Activated T-cell treated with anti-CD3 and anti-CD28 coated beads for 24 hours (primary cell): ENCODE measurements at places on chromosomes 11 and 22.

- DNase-seq = no peak
These were observed 48.1 kb downstream of the SMIM38 start for GRCh38 chr11:69203901-69204245.

GRCh38 chr11:35483131-35483820, 42.1 kb downstream of the PAMR1 start:
- DNase-seq = no peak

GRCh38 chr11:128180441-128181087, 406.8 kb downstream of the ETS1 start:
- no peak for DNase-seq

- no peak for DNase-seq
These were observed 38.4 kb upstream of the HORMAD2 start for GRCh38 chr22:30041881-30042280.

DNA sequence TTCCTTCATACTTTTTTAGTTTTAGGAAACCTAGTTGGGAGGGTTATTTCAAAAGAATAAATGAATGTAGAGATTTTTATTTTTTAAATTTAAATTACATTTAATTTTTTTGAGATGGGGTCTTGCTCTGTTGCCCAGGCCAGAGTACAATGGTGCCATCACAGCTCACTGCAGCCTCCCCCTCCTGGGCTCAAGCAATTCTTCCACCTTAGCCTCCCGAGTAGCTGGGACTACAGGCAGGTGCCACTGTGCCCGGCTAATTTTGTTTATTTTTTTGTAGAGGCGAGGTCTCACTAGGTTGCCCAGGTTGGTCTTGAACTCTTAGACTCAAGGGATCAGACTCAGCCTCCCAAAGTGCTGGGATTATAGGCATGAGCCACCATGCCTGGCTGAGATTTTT, 32.6 kb downstream of the ZNRF3 start:
- DNase-seq = no peak

DNA sequence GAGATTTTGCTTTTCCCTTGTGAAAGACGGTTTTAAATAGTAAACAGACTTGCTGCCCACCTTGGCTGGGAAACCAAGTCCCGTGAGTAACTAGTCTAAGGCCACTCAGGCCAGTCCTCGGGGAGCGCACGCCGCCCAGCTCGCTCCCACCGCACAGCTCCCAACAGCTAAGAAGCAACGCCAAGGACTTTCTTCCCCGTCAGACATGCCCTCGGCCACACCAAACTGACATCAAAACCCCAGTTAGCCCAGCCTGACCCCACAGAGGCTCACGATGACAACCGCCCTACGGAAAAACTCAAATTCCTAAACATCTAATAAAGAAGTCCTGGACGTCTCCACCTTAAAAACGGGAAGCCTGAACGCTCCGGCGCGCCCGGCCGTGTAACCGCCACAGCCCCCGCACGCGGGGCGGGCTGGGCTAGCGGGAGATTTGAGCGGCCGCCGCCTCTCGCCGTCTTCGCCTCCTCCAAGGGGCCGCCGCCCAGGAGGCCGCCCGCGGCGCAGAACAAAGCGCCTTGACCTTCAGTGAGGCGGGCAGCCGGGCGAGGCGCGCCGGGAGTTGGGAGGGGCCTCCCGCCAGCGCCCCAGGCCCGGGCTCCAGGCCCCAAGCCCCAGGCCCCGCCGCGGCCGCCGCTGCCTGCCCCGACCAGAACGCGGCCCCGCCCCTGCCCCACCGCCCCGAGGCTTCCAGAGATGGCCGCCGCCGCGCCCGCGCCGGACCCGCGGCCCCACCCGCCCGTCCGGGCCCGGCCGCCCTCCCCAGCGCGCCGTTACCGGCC, 486 bp downstream of the NAP1L4 start:
- DNase-seq = no peak

DNA sequence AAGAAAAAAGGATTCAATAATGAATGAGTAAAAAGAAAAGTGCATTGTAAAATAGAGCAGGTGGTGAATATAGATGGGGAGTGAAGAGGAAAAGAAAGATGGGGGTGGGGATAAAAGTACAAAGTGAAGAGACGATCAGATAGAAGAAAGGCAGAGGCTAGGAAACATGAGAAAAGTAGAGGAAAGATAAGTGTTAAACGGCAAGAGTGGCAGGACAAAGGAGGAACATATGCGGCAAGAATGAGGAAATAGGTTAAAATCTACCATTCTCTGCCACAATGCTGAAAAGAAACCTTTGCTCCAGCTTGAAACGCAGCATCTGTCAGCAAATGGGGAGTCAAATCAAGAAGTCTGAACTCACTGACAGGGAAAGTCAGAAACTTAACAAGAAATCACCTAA, 6.8 kb downstream of the FUT4 start:
- no peak for DNase-seq

DNA sequence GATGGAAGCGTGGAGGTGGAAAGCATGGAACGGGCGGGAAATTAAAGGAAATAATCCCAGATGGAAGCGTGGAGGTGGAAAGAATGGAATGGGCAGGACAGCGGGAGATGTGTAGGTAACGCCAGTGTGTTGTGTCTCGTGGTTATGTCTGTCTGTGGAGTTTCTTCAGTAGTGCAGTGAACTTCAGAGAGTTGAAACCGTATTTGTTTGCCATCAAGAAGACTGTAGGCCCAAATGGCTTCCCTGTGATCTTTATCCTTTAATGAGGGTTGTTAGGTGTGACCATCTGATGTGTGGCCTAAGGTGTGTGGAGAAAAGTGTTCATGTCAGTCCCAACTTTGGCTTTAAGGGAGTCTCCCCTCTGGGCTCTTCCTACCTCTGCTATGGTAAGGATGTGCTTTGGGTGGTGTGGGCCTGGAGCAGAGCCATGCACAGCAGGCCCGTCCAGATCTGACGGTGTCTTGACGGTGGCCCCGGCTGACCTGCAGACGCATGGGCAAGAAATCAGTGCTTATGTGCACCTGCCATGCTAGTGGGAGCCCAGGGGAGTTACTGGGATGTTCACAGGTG, 39.6 kb downstream of the AP2A2 start:
- no peak for DNase-seq

DNA sequence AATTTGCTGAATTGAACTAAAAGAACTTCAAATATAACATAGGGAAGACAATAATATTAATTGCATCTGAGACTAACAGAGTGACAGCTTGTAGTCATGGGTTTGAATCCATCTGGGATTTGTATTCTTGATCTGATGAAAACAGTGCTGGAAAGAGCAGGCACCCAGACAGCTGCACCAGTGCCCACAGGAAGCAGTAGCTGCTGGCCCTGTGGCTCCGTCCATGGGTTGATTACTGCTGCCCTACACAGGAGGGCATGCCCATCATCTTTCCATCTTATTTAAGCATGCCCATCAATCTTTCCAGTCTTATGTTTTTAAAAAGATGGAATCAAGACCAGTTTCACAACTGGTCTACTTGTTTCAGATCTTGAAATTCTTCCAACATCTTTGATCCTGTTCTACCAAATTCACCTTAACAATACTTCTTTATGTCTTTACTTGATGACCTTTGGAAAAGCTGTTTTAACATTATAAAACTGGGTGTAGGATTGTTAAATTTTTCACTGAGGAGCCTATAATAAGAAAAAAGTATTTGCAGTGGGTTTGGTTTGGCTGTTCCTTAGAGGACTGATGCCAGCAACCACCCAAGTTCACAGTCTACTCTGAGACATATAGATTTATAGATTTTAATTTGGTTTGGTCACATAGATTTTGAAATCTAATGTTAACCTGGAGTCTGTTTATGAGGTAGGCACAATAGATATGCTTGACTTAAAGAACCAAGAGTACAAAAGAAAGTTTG, 761 bp upstream of the NXPE4 start:
- DNase-seq = no peak

GRCh38 chr22:27676545-27677213, 124.9 kb downstream of the MN1 start:
- DNase-seq = no peak

- DNase-seq = no peak
These were observed 784 bp upstream of the SLC43A3 start for GRCh38 chr11:57427727-57428082.

DNA sequence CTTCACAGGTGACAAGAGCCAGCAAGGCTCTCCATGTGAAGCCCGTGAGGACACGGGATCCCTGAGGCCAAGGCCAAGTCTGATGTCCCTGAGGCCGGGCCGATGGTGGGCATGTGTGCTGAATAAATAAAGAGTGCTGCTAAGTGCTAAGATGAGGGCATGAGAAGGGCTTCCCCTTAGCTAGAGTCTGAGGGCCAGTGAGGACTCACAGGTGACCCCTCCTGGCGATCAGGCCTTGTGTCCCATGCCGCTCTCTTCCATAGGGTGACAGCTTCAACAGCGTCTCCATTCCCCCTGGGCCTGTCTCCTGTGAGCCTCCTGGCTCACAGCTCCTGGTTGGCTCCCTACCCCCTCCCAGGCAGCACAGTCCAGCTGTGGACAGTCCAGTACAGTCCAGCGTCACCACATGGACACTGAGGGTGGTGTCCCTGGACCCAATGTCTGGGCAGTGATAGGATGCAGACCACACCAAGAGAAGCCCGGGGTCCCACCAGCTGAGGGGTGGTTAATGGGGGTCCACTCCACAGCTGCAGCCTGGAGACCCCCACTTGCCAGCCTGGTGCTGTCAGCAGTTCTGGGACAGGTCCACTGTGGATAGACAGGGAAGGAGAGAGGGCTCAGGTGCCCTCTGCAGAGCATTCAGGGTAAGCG, 1033.2 kb downstream of the TBC1D22A start:
- DNase-seq = no peak

- no peak for DNase-seq
These were observed 125.0 kb downstream of the NTM start for GRCh38 chr11:131495423-131495822.

- no peak for DNase-seq
These were observed 19.3 kb downstream of the FEZ1 start for GRCh38 chr11:125476721-125477120.

DNA sequence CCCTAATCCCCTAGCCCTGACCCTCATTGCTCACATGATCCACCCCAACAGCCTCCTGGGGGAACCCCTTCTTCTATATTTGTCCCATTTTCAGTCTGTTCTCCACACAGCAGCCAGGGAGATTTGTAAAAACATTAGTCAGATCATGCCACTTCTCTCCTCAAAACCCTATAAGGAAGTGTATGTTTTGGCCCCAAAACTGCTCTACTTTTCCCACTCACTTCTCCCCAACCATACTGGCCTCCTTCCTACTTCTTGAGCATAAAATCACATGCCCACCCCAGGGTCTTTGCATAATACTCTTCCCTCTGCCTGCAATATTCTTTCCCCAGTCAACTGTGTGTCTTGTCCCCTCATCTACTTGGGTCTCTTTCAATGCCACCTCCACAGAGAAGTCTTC, 4.7 kb upstream of the SLC22A12 start:
- DNase-seq = no peak

GRCh38 chr22:22893077-22893805, 5.6 kb downstream of the IGLL5 start:
- DNase-seq = no peak

DNA sequence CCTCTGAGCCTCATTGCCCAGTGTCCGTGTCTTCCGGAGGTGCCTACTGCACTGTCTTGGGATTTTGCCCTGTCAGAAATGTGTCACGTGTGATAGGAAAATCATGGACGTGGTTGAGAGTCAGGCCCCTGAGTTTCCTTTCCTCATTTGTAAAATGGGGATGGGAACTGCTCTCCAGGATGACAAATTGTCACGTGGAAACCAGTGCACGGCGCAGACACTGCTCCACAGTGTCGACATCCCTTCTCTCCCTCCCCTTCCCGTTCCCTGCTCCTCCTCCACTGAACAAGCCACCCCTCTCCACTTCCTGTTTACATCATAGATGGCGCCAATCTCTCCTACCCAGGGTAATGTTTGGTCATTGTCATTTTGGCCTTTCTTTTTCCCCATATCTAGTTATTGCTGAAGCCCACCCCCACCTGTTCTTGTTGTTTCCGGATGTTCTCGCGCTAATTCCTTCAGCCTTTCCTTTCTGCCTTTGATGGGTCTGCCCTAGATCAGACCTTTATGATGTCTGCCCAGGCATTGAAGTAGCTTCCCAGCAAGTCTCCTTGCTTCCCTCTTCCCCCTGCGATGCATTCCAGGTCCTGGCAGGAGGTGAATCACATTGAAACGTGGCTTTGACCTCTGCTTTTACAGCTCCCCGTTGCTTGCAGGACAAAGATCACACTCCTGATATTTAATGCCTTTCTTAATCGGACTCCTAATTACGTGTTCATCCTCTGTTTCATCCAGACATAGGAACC, 91.8 kb downstream of the TBC1D22A start:
- no peak for DNase-seq

DNA sequence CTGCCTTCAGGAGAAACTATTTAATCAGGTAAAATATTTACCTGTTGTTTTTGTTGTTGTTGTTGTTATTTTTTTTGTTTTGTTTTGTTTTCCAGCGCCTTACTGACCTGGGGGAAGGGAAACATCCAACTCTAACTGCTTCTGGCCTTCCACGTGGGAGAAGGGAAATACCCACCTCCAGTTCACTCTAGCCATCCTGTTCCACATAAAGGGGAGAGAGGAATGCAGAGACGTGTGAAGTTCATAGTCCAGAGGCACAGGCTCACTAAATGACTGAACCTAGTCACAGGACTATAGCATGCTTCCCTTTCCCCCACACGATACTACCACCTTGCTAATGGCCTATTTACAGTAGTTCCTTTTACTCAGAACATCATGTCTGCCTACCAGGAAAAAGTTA, 72.4 kb upstream of the VSTM5 start:
- no peak for DNase-seq

DNA sequence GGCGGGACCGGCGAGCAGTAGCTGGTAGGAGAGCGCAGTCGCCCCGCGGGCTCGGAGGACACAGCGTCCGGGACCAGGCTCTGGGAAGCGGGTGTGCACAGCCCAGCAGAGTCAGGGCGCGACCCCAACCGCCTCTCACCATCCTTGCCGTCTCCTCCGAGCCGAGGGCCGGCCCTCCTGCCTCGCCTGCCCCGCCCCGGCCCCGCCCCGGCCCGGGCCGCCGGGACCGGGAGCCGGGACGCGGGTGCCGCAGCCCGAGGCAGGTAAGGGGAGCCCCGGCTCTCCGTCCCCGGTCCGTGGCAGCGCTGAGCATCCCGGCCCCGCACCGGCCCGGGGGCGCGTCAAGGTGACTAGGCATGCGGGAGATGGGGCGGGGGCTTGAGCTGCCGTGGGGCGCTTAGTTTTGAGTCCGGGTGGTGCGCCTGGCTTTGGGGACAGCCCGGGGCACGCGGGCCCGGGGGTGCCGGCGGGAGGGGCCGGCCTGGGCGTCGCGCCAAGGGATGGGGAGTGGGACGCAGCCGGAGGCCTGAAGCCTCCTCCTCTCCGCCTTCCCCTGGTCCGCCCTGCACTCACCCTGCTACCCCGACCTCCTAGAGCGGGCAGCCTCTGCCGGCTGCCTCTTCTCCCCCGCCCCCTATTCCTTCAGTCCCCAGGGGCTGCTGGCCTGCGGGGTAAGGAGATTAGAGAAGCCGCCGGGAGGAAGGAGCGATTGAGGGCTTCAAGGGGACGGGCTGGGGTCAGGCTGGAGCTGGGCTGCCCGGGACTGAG, at the start of gene ABCG4:
ABCG4 (plus strand) TSS at position 35 of the 768 bp plus-strand sequence. CDS start 914 bp downstream, outside the sequence.
- no peak for DNase-seq

- DNase-seq = no peak
These were observed 917 bp downstream of the RPS6KA4 start for GRCh38 chr11:64359712-64360445.

GRCh38 chr11:112290493-112290850, 29.8 kb upstream of the PLET1 start:
- DNase-seq = no peak

GRCh38 chr22:27785831-27786230, 15.7 kb downstream of the MN1 start:
- no peak for DNase-seq
